Vagina (tissue), 2 donors: ENCODE measurements at places on chromosomes 4 and X.

DNA sequence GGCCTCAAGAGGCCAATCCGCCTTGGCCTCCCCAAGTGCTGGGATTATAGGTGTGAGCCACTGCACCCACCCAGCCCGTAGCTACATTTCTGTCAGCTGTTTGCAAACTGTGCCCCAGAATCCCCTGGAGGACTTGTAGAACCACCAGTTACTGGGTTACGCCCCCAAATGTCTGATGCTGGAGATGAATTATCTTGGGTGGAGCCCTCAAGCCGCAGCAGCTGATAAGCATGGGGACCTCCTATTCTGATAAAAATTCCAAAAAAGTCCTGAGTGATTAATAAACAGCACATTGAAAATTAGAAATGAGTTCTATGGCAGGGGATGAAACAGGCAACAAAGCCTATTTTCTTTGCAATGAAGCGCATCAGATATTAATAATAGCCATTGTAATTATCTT, 105.0 kb downstream of the PTTG2 start:
- no peak for DNase-seq

GRCh38 chr4:92344216-92344615, 40.5 kb downstream of the GRID2 start:
- DNase-seq = no peak

DNA sequence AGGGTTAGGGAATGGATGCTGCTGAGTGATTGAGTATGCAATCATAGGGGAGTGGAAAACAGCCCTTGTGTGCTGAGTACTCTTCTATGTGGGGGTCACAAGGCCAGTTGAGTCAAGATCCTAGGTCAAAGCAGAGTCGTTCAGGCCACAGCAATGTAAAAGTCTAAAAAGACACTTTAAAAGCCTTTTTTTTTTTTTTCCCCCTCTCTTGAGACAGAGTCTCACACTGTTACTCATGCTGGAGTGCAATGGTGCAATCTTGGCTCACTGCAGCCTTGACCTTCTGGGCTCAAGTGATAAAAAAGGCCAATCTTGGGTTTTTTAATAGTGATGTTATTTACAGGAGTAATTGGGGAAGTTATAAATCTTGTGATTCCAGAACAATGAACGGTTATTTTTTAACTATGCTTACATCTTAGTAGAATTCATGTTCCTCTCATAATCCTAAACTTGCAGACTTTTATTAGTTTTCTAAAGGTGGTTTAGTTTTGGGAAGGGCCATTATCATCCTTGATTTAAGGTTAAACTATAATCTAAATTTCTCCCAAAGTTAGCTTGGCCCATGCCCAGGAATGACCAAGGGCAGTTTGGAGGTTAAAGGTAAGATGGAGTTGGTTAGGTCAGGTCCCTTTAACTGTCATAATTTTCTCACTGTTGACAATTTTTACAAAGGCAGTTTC, 82.2 kb upstream of the BMP2K start:
- DNase-seq = no peak

GRCh38 chr4:8589823-8590545, 2.6 kb upstream of the CPZ start:
- no peak for DNase-seq
